Thoracic aorta (tissue), 2 donors: ENCODE measurements at places on chromosomes 11 and 22. TPM values are rescaled to one million over a fixed set of nuclear protein-coding genes. Genes with fewer than 3 reads are reported as not detected.

- DNase-seq = no peak
Measured at GRCh38 chr11:113138731-113139130, 175.7 kb upstream of the TTC12 start.

GRCh38 chr11:62127426-62127825 is 3.6 kb downstream of the INCENP start:
- DNase-seq = no peak

TMEM109 gene
- total RNA-seq = 213 TPM

DNA sequence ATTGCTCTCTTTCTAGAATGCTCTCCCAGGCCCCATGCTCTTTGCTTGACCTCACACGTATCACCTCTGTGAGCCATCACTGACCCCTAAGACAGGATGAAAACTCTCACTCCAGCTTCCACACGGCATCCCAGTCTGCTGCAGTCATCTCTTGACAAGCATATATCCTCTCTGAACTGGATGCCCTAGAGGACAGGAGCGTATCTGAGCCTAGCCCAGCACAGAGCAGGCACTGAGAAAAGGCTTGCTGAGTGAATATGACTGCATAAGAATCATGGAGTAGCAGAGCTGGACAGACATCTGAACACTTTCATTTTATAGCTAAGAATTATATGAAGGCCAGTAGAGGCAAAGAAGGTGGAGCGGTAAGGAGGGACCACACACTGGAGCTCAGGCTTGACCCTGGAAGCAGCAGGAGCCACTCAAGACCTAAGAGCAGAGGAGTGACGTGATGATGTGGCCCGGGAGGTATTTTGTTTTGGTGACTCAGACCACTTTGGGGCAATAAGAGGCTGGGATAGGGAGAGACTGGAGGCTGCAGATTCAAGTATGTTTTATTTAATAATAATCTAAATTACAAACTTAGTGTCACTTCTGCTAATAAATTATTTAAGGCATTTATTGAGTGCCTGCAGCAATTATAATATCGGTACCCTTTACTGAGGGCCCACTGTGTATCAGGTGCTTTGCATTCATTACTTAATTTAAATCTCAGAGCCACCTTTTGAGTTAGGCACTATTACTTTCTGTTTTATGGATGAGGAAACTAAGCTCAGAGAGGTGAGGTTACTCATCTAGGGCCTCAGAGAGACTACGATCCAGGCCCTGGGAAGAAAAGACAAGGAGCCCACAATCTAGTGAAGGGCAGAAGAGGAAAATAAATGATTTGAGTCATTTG is 42.6 kb downstream of the MAP6 start:
- DNase-seq = no peak

DDI1 gene
- not detected for total RNA-seq

MIAT gene
- 3.6 TPM for total RNA-seq

SLC22A12 gene
- not detected for total RNA-seq

DNA sequence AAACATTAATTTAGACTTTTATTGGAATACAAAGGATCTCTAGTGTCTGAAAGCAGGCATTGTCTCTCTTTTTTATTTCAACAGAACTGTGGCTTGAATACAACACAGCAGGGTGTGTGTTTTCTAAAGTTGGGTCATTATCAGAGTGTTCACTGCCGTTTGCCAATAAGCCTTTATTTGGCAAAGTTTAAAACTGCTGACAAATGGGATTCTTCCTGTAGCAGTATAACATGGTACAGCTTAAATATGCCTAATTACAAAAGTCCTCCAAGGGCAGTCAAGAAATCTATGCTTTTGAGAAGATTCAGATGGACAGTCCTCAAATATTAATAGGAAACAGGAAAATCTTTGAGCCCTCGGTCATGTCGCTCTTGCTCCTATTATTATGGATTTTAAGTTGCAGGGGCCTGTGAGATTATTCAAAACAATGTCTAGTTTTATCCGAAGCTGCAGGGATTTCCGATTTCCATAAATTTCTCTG is 199.9 kb downstream of the MAML2 start:
- DNase-seq = no peak

GRCh38 chr11:47331454-47332302 is 20.8 kb downstream of the MYBPC3 start:
- no peak for DNase-seq

TESMIN gene
- not detected for total RNA-seq

- DNase-seq = no peak
Measured at GRCh38 chr11:77320351-77320750, 18.9 kb upstream of the GDPD4 start.

TPH1 gene
- total RNA-seq = 17.5 TPM

DNA sequence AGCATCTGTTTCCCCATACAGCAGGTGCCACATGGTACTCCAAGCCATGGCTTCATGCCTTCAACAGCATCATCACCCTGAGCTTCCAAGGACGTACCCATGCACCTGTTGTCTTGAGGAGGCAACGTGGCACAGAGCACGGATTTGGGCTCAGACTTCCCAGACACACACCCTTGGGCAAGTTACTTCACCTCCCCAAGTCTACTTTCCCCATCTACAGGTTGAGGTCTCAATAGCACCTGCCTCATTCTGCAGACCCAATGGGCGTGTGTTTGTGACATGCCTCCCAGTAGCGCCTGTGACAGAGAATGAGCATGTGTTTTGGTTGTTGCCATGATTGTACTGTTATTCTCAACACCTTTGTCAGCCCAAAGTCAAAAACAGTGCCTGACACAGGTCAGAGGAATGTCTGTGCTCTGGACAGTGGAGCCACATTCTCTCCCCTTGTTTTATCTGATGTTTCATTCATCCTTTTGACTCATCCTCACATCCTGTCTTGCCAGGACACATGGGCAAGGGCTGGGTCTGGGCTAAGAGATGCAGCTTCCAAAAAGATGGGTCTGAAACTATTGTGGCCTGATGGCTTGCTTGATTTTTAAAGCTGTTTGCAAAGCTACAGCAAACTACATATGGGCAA is 53.4 kb upstream of the CCND1 start:
- no peak for DNase-seq

DNA sequence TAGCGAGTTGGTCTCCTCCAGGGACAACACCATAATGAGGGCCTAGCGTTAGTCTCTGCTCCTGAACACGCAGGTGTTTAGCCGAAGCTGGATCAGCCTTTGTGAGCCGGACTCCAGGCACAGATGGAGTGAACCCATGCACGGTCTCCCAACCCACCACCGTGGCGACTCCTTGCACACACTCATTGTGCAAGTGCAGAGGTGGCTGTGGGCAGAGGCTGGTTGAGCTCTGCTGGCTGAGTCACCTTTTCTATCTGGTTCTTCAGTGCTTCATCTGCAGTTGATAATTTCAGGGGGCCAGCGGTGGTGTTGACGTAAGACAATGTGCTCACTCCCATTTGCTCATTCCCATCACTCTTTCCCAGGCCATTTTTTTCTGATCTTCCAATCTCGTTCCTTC is 72.1 kb upstream of the SLC22A12 start:
- DNase-seq = no peak

C11orf42 gene
- not detected for total RNA-seq

IFITM10 gene
- 28.6 TPM for total RNA-seq

DNA sequence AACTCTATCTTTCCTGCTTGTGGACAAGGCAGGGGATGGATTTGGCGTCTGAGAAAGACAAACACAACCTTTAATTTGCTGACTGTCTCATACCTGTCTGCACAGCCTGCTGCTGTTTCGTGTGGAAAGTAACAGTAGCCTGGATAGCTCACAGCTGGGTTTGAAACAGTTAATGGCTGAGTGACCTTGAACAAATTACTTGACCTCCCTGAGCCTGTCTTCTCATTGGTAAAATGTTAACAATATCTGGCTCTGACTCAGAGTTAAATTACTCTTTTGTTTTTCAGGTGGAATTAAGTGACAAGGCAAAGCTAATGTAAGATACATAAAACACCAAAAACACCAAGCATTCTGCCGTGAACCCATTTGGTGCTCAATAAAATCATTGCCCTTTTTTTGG is 41.1 kb upstream of the ADA2 start:
- DNase-seq = no peak

DNA sequence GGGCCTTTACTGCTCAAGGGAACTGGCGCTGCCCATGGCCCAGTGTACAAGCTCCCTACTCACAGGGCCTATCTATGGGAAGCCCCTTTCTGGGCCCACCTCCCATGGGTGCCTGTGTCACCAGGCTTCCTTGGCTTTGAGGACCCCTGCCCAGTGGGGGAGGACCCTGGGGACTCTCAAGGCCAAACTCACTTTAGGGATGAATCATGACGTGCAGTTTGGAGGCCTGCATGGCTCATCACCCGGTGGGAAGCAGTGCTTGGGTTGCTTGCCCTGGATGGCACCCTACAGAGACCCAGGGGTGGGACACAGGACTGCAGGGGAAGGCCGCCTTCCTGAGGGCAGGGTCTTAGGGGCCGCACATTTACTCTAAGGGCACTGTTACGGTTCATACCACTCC is 16.5 kb downstream of the KCTD21 start:
- DNase-seq = no peak

- DNase-seq = no peak
Measured at GRCh38 chr11:85495918-85496317, 131.2 kb downstream of the DLG2 start.

GRCh38 chr22:22372086-22372485 is 127.5 kb downstream of the VPREB1 start:
- DNase-seq = no peak

GRCh38 chr11:57868491-57868890 is 106.9 kb downstream of the CTNND1 start:
- no peak for DNase-seq

YPEL4 gene
- total RNA-seq = 1.2 TPM

DNA sequence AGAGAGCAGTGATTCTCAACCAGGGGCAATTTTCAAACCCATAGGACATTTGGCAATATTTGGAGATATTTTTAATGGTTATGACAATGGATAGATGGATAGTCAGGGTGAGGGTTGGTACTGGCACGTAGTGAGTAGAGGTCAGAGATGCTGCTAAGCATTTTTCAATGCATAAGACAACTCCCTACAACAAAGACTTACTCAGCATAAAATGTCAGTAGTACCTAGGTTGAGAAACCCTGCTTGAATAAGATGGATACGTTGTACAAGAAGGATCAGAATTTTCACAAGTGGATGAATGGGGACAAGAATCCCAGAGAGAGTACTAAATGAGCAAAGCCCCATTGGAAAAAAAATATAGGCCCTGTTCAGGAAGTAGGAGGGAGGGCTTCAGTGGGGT is 11.9 kb upstream of the LIN7C start:
- no peak for DNase-seq

GALNT18 gene
- 28.2 TPM for total RNA-seq

MAP6 gene
- 16.4 TPM for total RNA-seq

OR52N1 gene
- 0.42 TPM for total RNA-seq

MOGAT2 gene
- not detected for total RNA-seq

DNA sequence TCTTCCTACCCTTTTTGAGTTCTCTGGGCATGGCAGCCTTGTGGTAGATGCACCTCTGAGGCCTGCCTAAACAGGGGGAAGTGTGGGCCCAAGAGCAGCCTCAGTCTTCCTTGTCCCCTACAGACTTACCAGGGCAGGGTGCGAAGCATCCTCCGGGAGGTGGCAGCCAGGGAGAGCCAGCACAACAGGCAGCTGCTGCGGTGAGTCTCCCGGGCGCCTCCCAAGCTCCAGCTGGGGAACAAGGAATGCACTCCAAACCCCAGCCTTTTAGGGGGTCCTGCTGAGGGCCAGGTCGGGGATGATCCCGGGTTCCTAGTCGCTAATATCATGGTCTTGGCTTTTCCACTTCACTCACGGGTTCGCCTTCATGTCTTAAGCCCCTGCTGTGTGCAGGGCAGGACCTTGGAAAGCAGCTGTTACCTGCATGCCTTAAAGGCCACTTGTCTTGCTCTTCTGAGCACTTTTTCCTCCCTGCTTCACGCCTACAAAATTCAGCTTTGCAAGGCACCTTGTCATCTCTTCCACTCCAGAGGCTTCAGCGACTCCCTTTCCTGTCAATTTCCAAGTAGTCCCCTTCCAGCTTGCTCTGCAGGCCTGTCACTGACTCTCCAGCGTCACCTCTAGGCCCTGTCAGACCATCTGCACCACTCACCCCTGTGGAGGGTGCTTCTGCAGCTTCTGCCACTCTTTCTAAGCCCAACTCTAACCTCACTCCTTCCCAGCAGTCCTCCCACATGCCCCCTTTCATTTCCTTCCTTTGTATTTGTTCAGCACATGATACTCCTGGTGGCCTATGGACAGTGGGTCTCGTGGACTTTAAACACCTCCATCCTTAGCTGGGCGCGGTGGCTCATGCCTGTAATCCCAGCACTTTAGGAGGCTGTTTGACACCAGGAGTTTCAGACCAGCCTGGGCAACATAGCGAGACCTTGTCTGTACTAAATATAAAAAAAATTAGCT is 57.0 kb downstream of the PISD start:
- DNase-seq = no peak

DNA sequence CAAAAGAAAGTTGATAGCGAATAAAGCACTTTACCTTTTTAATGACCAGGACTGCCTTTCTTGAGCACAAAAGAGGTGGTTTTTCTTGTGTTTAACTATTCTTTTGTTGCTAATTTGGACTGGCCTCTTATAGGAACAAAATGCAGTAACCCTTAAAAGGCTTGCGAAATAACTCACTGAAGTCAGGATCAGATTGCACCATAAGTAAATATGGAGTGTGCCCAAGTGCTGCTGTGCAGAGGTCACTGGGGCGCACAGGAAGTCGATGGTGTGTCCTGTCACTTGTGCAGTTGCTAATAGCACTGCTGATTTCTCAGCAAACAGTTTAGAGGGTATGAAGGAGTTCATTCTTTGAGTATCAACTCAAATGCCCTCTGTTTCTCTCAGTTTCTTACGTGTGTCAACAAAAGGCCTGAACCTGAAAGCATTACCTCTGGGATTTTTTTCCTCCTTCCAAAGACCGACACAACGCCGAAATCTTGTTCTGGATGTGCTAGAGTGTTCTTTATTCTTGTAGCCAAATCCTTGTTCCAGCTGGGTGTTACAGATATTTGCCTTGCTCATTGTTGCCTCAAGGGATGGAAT is 71.3 kb downstream of the ATXN10 start:
- no peak for DNase-seq

- DNase-seq = no peak
Measured at GRCh38 chr22:42299586-42300258, 29.3 kb upstream of the TCF20 start.

- no peak for DNase-seq
Measured at GRCh38 chr22:30712094-30712493, 17.4 kb downstream of the OSBP2 start.

DNA sequence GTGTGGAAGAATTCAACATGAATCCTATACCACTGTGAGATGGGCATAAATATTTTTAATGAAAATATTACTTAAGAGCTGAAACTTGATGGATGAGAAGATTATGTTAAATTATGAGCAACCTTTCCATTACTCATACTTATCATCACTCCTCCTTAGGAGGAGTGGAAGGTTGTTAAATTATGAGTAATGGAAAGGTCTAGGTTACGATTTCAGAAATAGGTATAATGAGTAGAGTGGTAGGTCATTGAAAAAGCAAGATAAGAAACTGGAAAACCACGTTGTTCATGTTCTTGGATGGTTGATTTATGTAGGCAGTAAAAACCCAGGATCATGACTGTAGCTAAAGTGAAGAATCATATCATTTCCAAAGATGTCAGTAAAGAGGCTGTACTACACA is 973.2 kb upstream of the RAG2 start:
- DNase-seq = no peak

CARD16 gene
- total RNA-seq = 0.81 TPM

FXYD6 gene
- total RNA-seq = 17.5 TPM
